BE2C (cell line): ENCODE measurements at places on chromosomes 2 and 18.

GRCh38 chr2:150710916-150711315 lies 223.4 kb upstream of the RND3 start:
- no peak for DNase-seq

DNA sequence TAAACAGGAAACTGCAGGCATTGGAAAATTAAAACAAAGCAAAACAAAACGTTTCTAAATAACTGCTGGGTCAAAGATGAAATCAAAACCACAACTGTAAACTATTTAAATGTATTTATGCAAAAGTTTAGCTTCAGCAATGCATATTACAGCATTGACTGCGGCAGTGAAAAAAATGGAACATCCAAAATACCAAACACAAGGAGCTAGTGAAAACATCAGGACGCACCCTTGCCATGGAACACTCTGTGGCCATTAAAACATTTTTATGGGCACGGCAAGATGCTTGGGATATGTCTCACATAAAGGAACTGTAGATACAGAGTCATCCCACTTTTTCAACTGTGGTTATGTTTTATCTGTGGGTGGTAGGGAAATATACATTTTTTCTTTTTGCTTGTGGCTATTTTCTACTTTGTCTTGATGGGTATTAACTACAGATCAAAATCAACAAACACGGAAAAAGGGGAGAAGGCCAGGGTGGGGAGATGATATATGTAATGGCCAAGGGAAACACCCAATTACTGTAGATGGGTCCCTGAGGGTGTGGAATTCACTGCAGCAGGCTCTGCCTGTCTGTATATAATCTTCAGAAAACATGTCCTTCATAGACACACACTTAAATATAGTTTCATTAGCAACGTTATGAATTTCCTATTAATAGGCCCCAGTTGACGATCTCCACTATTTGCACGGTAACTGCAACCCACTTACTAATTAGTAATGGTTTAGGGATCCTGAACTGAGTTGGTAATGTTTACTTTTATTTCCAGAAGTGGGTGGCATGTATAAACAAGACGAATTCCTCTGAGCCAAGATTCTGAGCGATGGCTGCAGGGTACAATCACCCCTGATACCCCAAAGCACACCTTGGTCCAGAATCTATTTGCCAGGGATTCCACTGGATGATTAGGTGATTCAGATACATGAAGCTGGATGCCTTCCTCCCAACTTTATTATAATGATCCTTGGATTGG lies 110.5 kb downstream of the ACKR3 start:
- DNase-seq: no peak

DNA sequence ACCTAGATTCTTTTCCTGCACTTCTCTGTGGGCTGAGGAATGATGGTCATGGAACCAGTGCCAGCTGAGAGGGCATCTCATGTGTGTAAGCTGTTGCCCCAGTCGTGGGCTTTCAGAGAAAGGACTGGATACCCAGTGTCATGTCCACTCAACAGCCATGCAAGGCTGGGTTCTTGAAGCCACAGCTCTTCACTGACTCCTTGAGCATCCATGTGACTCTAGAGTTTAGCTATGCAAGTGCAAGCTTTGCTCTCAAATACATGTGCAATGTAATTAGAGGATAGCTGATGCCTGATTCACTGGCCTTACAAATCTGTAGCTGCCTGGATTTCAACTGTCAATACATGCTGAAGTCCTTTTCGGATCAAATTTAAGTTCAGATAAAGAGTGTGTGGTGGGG lies 46.8 kb upstream of the EML6 start:
- no peak for DNase-seq

GRCh38 chr2:50781646-50782045 lies 250.3 kb downstream of the NRXN1 start:
- DNase-seq: no peak

- DNase-seq: no peak
Measured at GRCh38 chr2:176500901-176501300, 231.7 kb downstream of the MTX2 start.

GRCh38 chr2:85720533-85720932 lies 26.4 kb downstream of the GNLY start:
- no peak for DNase-seq

- no peak for DNase-seq
Measured at GRCh38 chr2:72425996-72426395, 278.3 kb upstream of the CYP26B1 start.
